H9 (cell line): ENCODE measurements at places on chromosomes 4 and X. TPM values are rescaled to one million over a fixed set of nuclear protein-coding genes. Genes with fewer than 3 reads are reported as not detected.
A peak's percentile ranks its signal among the peaks of the same experiment; 100 is the strongest.

ELF4 gene
- total RNA-seq: 0.59 and 0.81 TPM in 2 replicates

DNA sequence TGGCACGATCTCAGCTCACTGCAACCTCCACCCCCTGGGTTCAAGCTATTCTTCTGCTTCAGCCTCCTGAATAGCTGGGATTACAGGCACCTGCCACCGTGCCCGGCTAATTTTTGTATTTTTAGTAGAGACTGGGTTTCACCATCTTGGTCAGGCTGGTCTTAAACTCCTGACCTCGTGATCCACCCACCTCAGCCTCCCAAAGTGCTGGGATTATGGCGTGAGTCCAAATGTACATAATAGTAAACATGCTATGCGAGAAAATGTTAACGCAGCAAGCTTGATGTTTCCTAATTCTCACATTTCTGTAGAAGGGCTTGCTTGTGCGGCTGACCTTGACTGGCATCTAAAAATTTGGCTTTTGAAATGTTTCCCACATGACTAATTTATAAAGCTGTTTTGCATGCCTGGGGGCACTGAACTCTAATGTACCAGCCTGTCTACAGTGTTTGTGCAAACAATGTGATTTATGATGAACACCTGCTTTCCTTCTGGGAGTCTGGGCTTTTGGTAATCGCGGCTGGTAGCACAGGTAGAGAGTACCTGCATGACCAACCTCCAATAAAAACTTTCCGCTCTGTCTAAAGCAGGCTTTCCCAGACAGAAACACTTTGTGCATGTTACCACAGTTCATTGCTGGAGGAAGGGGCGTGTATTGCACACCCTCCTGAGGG lies 216.8 kb downstream of the IL15 start:
- no peak for DNase-seq
- peaks cover 3% of the 10 kb centered on the region for H3K36me3 ChIP-seq

DNA sequence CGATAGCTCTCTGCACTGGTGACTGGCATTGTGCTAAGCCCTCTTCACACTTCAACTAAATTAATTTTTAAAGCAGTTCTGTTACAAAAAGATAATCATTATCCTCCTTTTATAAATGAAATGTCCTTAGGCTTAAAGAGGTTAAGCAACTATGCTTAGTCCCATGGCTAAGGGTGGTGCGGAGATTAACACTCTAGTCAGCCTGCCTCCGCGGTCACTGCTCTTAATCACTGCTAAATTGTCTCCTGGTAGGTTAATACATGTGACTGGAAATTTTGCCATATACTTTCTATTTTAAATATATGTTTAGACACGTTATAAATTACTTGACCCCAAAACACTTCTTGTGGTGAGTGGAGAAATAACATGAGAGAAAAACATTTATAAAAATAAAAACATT lies 473.7 kb downstream of the CENPC start:
- no peak overlapping the region for H3K4me3 ChIP-seq
- no peak for DNase-seq
- no peaks in the 10 kb centered on the region for H3K27me3 ChIP-seq
- H3K27ac ChIP-seq: no peak overlapping the region
- H3K36me3 ChIP-seq: peaks cover 27% of the 10 kb centered on the region

DNA sequence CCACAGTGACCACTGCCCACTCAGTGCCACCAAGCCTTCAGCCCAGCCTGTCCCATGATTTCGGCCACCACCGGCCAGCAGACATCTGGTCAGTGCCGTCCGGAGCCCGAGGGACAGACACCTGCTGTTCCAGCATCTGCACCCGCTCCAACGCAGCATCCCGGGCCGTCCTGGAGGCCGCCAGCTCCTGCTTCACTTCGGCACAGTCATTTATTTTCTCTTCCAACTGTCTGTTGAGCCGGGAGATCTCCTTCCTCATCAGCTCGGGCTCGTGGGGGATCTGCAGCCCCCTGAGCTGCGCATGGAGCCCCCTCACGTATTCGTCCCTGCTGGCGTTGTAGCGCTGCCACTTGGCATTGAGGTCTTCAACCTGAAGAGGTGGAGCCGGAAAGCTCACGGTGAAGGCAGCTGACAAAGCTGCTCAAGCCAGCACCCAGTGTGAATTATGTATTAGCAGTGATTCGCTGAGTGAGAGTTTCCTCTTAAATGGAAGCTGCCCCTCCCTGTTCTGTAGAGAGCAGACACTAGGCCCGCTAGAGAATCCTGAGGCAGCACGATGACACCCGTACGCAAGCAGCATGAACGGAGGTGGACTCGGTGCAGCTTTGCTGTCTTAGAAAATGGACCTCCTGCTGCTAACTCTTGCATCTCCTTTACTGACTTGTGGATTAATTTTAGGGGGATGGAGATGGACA lies 11.4 kb downstream of the TNIP2 start:
- peaks cover 61% of the 10 kb centered on the region for H3K36me3 ChIP-seq
- DNase-seq: no peak
- H3K27ac ChIP-seq: no peak overlapping the region
- H3K4me3 ChIP-seq: no peak overlapping the region

DNA sequence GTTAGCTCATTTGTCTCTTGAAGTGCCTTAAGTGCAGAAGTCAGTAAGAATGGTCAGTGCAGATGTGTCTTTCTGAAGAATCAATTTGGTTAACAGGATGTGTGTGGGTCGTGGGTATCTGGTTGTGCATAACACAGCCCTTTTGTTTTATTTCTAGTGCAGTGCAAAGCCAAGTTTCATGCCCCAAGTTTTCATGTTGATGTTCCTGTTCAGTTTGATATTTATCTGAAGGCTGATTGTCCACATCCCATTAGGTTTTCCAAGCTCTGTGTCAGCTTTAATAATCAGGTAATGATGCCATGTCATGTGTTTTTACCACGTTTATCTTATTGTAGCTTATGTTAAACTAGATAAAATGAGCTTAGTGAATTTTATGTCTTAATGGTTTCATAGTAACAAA lies 27.4 kb downstream of the TRAPPC11 start:
- peaks cover 8% of the 10 kb centered on the region for H3K36me3 ChIP-seq
- H3K27me3 ChIP-seq: no peaks in the 10 kb centered on the region
- H3K4me3 ChIP-seq: no peak overlapping the region
- no peak overlapping the region for H3K27ac ChIP-seq

- no peaks in the 10 kb centered on the region for H3K36me3 ChIP-seq
- H3K27ac ChIP-seq: no peak overlapping the region
These were observed 2.8 kb downstream of the VEGFC start for GRCh38 chr4:176789955-176790354.

DNA sequence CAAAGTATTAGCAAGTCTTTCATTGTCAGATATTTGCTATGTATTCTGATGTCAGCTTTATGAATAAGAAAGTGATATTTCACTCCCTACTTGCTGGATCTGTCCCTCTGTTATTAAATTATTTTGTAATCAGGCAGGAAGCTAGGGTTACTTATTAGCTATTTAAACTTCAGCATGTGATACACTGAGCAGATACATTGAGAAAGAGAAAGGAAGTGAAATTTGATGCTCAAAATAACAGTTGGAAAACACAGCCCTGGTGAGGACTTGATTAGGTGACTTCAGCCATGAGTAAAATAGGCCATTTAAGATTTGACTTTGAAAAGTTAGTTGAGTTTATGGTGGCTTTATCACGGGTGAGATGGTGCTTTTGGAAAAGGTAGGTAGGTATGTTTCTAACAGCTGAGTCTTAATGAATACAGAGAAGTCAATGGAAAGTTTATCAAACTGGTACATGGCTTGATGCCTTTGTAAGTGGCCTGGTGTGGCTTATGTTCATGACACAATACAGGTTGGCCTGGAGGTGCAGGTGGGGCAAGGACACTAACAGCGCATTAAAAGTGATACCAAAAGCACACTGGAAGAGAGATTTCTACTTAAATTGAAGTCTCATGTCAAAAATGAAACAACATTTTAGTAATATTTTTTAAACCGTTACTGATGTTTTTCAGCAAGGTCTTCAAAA lies 321.2 kb upstream of the SPOCK3 start:
- peaks cover 14% of the 10 kb centered on the region for H3K36me3 ChIP-seq
- no peak overlapping the region for H3K27ac ChIP-seq
- H3K4me3 ChIP-seq: no peak overlapping the region
- DNase-seq: no peak
- no peaks in the 10 kb centered on the region for H3K4me1 ChIP-seq
- H3K27me3 ChIP-seq: no peaks in the 10 kb centered on the region

ASB12 gene
- total RNA-seq: 0.29 and 0.46 TPM in 2 replicates

GRCh38 chrX:129781134-129781672 lies 1.5 kb downstream of the SASH3 start:
- H3K4me1 ChIP-seq: no peaks in the 10 kb centered on the region; the same call in 1 of the 2 replicates
- H3K4me3 ChIP-seq: no peak overlapping the region
- H3K27ac ChIP-seq: no peak overlapping the region

ACE2 gene
- total RNA-seq: not detected in 2 replicates

COL25A1 gene
- total RNA-seq: 4.2 and 4.6 TPM in 2 replicates

DNA sequence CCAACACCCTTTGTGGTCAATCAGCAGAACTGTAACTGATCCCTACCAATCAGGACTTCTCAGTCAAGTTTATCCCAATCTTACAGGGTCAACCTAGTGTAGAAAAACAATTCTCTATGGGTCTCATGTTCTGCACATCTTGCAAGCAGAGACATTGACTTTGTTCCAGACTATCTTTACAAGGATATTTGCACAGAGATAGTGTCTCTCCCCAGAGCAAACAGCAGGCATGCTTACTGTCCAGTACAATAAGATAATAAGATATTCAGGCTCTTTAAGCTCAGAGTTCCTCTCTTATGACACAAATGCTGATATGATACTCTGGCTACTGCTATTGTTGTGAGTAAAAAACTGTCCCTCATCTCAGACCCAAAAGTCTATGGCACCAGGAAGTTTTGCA lies 53.2 kb downstream of the ACSL4 start:
- H3K4me1 ChIP-seq: no peaks in the 10 kb centered on the region
- H3K4me3 ChIP-seq: no peak overlapping the region
- peaks cover 21% of the 10 kb centered on the region for H3K36me3 ChIP-seq
- no peak overlapping the region for H3K27ac ChIP-seq
- H3K27me3 ChIP-seq: no peaks in the 10 kb centered on the region

SORCS2 gene
- total RNA-seq: 0.57 and 0.72 TPM in 2 replicates

- H3K27me3 ChIP-seq: no peaks in the 10 kb centered on the region
- no peak overlapping the region for H3K4me3 ChIP-seq
- no peak overlapping the region for H3K27ac ChIP-seq
- no peaks in the 10 kb centered on the region for H3K4me1 ChIP-seq
- no peak for DNase-seq
These were observed 10.3 kb upstream of the TRMT2B start for GRCh38 chrX:101062176-101062575.

DNA sequence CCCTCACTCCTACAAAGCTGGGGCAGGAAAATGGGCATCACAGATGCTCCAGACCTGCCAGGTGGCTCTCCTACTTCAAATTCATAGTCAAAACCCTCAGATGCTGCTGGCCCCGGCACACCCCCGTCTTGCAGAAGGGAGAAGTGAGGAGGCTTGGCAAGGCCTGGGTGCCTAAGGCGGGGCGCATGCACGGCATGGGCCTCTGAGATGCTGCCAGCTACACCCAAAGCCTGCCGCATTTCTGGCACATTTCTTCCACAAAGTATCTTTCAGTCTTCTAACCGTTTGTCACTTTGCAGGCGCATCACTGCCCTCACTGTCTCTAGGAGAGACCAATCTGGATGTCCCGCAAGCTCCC lies 19.6 kb downstream of the WDR1 start:
- H3K36me3 ChIP-seq: peaks cover 54% of the 10 kb centered on the region; the same call in 2 of the 3 replicates
- H3K4me3 ChIP-seq: no peak overlapping the region
- DNase-seq: no peak

XG gene
- total RNA-seq: 1.1 and 1.7 TPM in 2 replicates

DNA sequence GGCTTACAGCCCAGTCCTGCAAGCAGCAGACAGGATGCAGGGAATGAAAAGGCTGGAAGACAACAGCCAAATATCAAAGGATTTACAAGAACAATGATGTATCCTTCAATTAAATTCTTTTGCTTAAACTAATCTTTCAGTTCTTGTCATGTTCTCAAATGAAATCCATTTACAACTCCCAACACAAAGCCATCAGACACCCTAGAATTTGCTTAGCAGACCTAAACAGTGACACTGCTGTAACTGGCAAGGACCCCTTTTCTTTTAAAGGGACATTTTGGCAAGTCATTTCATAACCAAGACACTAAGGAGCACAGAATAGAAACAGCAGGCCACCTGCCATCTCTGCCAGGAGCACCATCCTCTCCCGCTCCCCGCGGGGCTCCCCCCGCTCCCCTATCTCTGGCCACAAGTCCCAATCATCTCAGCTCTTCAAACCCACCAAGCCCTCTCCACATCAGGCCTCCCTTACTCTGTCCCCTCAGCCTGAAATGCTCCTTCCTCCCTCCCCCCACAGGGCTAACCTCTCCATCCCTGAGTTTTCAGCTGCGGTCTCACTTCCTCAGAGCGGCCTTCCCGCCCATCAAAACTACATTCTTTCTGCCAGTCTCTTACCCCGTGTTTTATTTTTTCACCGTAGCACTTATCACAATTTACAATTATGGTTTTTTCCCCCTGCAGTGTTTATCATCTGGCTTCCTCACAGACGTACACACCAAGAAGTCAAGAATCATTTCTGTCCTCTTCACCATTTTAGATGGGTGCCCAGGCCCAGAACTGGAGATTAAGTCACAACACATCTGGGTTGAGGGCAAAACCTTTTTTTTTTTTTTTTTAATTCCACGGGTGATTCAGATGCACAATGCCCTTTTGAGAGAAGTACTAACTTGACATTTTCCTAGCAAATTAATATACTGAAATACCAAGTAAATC lies 45.8 kb downstream of the TSPAN5 start:
- H3K4me3 ChIP-seq: no peak overlapping the region
- no peaks in the 10 kb centered on the region for H3K27me3 ChIP-seq
- DNase-seq: peak; percentile 34
- H3K36me3 ChIP-seq: no peaks in the 10 kb centered on the region

GRCh38 chrX:150574559-150575418 lies 6.4 kb downstream of the MTM1 start:
- H3K4me1 ChIP-seq: peaks cover 5% of the 10 kb centered on the region; the same call in 1 of the 2 replicates
- H3K36me3 ChIP-seq: peaks cover 8% of the 10 kb centered on the region
- no peaks in the 10 kb centered on the region for H3K27me3 ChIP-seq
- peak overlapping the region; percentile 27; the same call in 1 of the 3 replicates for H3K4me3 ChIP-seq

CCDC110 gene
- 2.3 and 3.8 TPM in 2 replicates for total RNA-seq

GRCh38 chr4:33357121-33357520 lies 2637.0 kb downstream of the PCDH7 start:
- no peak overlapping the region for H3K4me3 ChIP-seq
- DNase-seq: no peak
- H3K27me3 ChIP-seq: no peaks in the 10 kb centered on the region
- H3K4me1 ChIP-seq: no peaks in the 10 kb centered on the region
- no peaks in the 10 kb centered on the region for H3K36me3 ChIP-seq
- H3K27ac ChIP-seq: no peak overlapping the region

- no peak overlapping the region for H3K27ac ChIP-seq
- no peaks in the 10 kb centered on the region for H3K27me3 ChIP-seq
- peaks cover 3% of the 10 kb centered on the region; the same call in 2 of the 3 replicates for H3K36me3 ChIP-seq
- no peak overlapping the region for H3K4me3 ChIP-seq
- DNase-seq: no peak
These were observed 129.2 kb upstream of the PAK3 start for GRCh38 chrX:110966839-110967238.

DNA sequence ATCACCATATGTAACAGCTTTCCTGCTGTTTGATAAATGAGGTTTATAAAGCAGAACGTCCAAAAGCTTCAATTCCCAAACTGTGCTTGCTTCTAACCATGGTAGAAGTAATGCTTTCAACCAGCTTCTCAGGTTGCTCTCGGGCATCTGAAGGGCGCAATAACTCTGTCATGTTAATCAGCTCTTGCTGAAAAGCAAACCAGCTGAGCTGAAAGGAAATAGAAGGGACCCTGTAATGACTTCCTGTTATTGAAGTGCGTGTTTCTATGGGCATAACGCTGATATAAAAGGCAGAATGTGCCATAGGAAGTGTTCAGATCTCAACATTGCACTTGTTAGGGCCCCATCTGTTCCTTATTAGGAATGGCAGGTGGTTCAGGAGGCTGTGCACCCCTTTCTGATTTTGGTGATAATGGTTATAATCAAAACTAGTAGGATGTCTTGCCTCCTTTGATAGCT lies 21.2 kb downstream of the HERC3 start:
- no peak for DNase-seq
- no peaks in the 10 kb centered on the region for H3K27me3 ChIP-seq
- H3K4me1 ChIP-seq: peaks cover 4% of the 10 kb centered on the region
- H3K27ac ChIP-seq: no peak overlapping the region
- H3K4me3 ChIP-seq: no peak overlapping the region
